Inflammatory macrophage (primary cell): ENCODE measurements at places on chromosomes 12 and 14.

GRCh38 chr12:89411234-89411633 is 58.9 kb upstream of the DUSP6 start:
- no peak for DNase-seq

DNA sequence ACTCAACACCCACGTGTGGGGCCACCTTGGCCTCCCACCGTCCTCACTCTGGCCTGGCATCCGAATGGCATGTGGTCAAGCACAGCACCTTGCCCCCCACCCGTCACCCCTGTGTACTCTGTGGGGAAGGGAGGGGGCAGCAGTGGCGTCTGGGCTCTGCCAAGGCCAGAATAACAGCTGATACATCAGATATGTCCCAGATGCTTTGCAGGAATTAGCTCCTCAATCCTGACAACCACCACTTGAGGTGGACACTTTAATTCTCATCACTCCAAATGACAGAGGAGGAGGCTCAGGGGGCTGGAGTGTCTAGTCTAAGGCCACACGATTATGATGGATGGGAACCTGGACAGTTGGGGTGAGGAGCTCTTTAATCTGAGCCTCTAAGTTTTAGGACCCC is 1.7 kb upstream of the KRT80 start:
- DNase-seq: no peak

GRCh38 chr12:129592449-129592848 is 311.4 kb downstream of the TMEM132D start:
- no peak for DNase-seq

GRCh38 chr12:43579206-43579605 is 27.2 kb upstream of the ADAMTS20 start:
- DNase-seq: no peak

DNA sequence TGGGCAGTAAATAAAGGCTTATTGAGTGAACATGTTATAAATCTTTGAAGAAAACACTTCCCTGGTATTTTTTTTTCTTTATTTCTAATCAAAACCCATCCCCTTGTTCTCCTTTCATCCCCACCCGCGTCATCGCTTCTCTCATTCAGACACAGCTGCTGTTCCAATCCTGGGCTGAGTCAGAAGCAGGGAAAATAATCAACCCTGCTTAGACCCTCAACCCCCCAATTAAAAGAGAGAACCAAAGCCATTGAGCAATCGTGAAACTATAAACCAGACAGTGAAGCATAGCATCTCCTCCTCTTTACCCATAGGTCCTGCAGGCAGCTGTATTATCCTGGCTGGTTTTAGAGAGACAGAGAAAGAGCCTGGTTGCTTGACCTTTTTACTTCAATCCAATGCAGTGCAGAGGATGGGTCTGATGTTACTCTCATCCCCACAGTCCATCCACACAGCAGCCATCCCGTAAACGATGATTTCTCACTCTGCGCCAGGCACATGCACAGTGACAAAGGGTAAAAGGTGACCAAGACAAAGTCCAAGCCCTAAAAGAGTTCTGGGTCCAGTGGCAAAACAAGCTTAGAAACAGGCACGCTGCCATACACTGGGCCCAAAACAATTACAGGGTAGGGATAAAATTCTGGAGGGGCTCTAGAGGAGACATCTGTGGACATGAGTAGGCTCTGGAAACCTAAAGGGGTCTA is 238.3 kb downstream of the GALC start:
- DNase-seq: no peak

DNA sequence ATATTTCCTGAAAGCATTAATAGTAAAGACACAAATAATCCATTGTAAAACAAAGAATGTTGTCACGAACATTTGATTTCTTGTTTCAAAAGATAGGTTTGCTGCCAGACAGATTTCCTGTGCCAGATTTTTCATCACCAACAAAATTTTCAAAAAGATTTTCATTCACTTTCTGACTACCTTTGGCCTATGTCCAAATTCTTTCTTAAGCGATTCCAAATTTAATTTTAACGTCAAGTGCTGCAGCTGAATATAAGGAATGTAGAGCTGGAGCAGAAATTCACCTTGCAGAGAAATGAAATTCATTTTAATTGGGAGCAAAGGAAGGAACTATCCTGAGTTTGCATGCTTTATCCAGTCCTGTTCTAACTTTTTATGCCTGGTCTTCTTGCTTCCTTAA is 277.4 kb downstream of the CCER1 start:
- DNase-seq: no peak

- no peak for DNase-seq
Measured at GRCh38 chr12:16636435-16637055, 30.6 kb upstream of the LMO3 start.

GRCh38 chr14:104545942-104546501 is 33.5 kb upstream of the C14orf180 start:
- DNase-seq: no peak

- no peak for DNase-seq
Measured at GRCh38 chr12:29706311-29706710, 77.4 kb downstream of the TMTC1 start.
